Testis (tissue), 5 donors: ENCODE measurements at places on chromosomes 3 and 15. TPM values are rescaled to one million over a fixed set of nuclear protein-coding genes. Genes with fewer than 3 reads are reported as not detected.

P2RY14 gene
- 0.47 TPM for total RNA-seq

DNA sequence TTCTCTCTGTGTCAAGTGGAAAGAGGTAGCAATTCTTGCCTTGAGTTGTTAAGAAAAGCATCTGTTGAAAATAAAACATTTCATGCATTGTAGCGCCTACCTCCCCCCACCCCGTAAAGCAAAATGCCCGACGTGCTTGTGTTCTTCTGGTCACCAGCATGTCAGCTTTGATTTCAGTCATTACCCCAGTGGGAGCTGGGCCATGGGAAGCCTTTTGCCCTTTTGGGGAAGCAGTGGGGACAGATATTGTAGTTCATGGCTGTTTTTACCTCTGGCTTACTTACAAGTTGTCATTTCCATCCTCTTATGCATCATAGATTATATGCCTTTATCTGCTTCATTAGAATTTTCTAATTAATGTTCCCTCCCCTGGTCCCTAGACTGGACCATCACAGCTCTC lies 328.7 kb downstream of the RYR3 start:
- DNase-seq = no peak

- DNase-seq = no peak
These were observed 55.2 kb upstream of the GBE1 start for GRCh38 chr3:81816473-81817250.

DNA sequence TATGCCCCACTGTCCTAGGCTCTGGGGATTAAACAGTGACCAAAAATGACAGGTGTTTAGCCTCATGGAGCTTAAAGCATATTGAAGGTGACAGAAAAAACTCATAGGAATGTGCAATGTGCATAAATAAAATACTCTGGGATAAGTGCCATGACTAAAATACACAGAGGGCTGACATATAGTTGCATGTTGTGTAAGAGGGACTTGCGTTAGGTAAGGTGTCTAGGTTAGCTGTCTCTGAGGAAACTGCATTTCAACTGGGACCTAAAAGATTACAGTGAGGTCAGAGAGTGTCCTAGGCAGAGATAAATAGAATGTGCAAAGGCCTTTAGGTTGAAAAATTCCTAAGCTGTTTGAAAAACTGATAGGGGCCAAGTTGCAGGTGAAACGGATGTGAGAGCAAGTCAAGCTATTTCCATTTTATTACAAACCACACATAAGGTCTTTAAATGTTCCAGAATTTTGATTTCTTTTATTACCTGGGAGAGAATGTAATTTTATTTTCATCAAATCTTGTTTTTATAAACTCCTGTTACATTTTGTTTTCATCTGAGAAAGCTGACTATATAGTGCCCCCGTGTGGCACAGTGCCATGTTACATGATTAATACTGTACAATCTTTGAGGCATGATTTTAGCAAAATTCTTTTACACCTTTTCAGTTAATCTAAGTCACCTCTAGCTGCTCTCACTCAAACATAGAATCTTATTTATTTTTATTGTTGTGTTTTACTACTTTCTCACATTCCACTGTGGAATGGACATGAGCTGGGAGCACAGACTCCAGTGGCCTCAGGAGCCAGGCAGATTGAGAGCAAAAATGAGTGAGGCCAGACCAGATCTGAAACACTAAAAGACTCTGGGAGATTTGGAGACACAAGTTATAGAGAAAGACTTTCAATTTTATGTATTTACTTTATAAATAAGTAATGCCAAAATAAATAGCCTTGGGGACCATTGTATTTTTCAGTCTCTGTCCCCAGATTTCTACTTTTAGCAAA lies 259.6 kb upstream of the ZNF717 start:
- DNase-seq = peak; percentile 79

- no peak for DNase-seq
These were observed 216.2 kb upstream of the THBS1 start for GRCh38 chr15:39364721-39365120.
